ENCODE measurements at places on chromosomes 12 and 14. TPM values are rescaled to one million over a fixed set of nuclear protein-coding genes. Genes with fewer than 3 reads are reported as not detected.

AJUBA gene
- total RNA-seq: 12.4 TPM

IGF1 gene
- total RNA-seq: 6.4 TPM

- no peak for DNase-seq
Measured at GRCh38 chr12:32548691-32549281, 130.3 kb upstream of the DNM1L start.

DNA sequence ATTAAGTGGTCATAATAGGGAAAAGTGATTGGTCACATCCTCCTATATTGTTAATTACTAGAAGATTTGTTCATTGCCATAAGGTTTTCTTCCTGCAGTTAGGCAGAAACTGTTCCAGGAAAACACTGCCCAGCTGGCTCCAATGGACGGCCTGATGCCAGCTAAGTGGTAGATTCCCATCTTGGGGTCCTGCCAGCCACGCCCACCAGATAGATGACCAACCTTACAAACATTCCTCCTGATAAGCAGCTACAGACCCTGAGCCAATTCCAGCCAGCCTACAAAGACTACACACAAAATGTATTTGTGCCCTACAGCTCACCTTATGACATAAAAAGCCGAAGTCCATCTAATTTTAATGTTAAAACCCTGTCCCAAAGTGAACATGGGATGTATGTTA is 685.9 kb upstream of the USP15 start:
- no peak for DNase-seq

- DNase-seq: peak; percentile 3
Measured at GRCh38 chr12:34291001-34291400, 268.7 kb downstream of the ALG10 start.

DNA sequence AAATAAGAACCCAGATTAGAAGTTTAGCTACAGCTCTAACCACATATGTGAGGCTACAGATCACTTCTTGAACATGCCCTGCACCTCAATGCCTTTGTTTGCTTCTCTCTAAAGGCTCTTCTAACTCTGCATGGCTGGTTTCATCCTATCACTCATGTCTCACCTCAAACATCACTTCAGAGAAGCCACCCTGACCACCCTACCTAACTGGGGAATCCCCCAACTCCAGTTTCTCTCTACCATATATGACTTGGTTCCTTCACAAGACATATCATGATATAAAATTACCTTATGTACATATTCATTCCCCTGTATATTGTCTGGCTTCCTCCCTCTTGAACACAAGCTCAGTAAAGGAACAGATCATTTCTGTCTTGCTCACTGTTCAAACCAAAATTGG is 250.2 kb upstream of the GRIP1 start:
- no peak for DNase-seq

DNA sequence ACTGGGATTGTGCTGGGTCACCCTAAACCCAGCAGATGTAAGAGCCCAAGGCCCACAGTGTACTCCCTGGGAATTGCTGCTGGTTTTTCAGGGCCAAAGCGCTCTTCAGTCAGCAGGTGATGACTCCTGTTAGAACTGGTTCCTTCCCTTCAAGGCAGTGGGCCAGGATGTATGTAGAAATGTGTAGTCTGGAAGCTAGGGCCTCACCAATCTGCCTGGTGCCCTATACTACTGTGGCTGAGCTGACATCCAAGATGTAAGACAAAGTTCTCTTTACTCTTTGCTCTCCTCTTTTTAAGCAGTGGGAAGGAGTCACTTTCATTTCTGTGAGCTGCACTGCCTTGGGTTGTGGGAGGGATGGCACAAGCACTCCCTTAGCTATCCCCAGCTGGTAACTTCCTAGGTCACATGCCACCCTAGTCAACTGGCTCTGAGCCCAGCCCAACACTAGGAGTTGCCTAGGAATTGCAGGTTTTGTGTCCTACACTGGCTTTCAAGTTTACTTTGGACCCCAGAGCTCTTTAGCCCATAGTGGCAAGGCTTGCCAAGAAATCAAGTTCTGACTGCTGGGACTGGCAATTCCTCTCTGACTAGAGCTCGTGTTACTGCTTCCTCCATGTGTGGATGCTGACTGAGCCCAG is 249.2 kb downstream of the C12orf50 start:
- DNase-seq: no peak
